IPS DF 6.9 (cell line): ENCODE measurements at places on chromosomes 13 and 19.

GRCh38 chr13:112531263-112531794, 56.6 kb downstream of the TUBGCP3 start:
- H3K36me3 ChIP-seq = no peaks in the 10 kb centered on the region; the same call in 1 of the 2 replicates
- DNase-seq = no peak
- no peak overlapping the region for H3K27ac ChIP-seq

DNA sequence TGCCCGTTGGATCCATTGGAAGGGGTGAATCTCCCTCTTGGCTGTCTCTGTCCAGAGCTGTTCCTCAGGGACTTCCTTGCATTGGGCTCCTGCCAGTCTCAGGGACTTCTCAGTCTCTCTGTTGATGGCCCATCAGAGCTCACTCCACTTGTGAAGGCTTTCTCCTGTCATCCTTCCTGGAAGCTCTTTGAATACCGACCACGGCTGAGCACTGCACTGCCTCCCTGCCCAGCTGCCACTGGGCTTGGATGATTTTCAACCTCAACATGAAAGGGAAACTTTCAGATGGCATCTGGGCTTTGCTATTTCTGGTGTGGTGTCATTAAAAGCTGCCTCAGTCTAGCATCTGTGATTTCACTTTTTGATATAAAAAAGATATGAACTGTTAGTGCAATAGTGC, 66.1 kb upstream of the ANKRD10 start:
- no peak for DNase-seq
- no peak overlapping the region for H3K27ac ChIP-seq
- no peaks in the 10 kb centered on the region for H3K36me3 ChIP-seq
- no peaks in the 10 kb centered on the region for H3K4me1 ChIP-seq
- H3K4me3 ChIP-seq = no peak overlapping the region

DNA sequence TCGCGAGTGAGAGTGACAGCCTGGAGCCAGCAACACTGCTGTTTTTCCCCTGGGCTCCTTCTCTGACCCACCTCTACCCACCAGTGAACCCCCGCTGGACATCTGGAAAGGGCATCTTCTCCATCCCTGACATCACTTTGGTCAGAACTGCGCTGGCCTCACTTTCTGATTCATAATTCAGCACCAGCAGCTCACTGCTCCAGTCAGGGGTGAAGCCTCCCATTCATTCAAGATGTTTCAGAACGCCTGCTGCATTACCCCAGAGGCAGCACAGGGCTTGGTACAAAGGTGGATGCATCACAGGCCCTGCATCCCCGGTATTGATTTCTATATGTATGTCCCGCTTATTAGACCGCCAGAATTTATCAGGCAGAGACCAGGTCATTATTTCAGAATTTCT, 182.8 kb upstream of the TSHZ3 start:
- H3K27me3 ChIP-seq = no peaks in the 10 kb centered on the region
- no peaks in the 10 kb centered on the region for H3K36me3 ChIP-seq
- no peaks in the 10 kb centered on the region; the same call in 1 of the 2 replicates for H3K4me1 ChIP-seq
- H3K4me3 ChIP-seq = no peak overlapping the region

DNA sequence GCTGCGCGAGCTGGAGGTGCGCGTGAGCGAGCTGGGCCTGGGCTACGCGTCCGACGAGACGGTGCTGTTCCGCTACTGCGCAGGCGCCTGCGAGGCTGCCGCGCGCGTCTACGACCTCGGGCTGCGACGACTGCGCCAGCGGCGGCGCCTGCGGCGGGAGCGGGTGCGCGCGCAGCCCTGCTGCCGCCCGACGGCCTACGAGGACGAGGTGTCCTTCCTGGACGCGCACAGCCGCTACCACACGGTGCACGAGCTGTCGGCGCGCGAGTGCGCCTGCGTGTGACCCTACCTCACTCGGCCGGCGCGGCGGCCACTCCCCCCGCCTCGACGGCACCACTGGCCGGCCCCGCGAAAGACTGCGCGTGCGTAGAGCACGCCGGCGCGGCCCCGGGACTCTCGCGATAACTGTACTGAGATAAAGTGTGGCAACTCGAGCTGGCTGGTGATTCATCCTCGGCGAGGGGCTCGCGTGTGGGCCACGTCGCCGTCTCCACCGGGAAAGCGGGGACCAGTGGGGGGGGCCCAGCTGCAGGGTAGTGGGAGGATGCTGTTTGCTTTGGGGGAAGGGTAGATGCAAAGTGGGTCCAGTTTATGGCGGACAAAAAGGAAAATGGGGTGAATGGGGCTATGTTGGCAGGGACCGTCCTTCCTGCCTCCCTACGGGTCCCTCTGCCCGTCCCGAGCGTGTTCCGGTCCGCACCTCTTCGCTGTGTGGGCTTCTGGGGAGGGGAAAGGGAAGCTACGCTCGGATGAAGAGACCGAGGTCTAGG, 11.4 kb downstream of the FUT6 start:
- H3K4me3 ChIP-seq = peak overlapping the region; percentile 61; the same call in 1 of the 2 replicates
- DNase-seq = peak; percentile 73

DNA sequence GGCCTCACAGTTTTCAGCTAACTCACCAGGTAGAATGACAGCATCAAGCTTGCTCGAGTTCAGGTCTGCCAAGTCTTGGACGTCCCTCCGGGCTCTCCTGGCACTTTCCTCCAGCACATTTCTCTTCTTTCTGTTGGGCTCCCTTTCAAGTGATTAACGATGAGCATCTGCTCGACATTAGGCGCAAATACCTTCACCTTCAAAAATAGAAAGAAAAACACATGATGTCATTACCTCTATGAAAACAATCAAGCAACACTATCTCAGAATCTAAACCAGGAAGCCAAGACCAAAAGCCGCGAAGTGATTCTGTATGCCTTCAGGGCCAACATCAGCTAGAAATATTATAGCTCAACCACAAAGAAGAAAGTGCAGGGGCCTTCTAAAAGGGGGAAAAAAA, 15.4 kb upstream of the CLN5 start:
- no peak overlapping the region for H3K4me3 ChIP-seq
- H3K27me3 ChIP-seq = no peaks in the 10 kb centered on the region
- no peak overlapping the region for H3K27ac ChIP-seq

DNA sequence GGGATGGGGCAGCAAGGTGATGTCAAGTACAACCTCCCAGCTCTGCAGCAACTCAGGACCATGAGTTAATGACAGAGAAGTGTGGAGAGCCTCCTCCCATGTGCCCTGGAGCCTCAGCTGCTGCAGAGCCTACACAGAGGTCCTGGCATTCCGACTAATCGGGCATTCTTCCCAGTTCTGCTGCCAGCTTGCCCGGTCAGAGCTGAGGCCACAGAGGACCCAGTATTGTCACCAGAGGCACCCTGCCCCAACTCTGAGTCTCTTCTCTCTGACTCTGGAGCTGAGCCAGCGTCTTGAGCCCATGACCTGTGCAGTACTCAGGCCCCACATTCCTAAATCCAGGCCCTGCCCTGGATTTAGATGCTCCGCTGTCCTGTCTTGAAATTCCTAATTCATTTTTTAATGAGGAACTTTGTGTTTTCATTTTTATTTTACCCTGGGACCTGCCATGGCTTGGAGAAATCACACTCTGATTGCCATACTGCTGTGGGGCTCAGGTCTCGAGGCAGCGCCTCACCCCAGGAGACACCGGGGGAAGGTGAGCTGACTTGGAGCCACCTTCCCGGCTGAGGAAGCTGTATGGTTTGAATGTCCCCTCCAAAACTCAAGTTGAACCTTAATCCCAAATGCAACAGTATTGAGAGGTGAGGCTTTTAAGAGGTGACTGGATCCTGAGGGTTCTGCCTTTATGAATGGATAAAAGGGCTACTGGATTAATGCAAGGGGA, 144.9 kb upstream of the ZNF507 start:
- H3K4me1 ChIP-seq = no peaks in the 10 kb centered on the region
- no peaks in the 10 kb centered on the region for H3K36me3 ChIP-seq
- H3K4me3 ChIP-seq = no peak overlapping the region
- no peak overlapping the region for H3K27ac ChIP-seq

GRCh38 chr13:106377341-106377740, 158.1 kb downstream of the EFNB2 start:
- no peaks in the 10 kb centered on the region for H3K36me3 ChIP-seq
- no peak overlapping the region for H3K27ac ChIP-seq
- H3K27me3 ChIP-seq = no peaks in the 10 kb centered on the region
- no peak for DNase-seq
- H3K4me1 ChIP-seq = no peaks in the 10 kb centered on the region

DNA sequence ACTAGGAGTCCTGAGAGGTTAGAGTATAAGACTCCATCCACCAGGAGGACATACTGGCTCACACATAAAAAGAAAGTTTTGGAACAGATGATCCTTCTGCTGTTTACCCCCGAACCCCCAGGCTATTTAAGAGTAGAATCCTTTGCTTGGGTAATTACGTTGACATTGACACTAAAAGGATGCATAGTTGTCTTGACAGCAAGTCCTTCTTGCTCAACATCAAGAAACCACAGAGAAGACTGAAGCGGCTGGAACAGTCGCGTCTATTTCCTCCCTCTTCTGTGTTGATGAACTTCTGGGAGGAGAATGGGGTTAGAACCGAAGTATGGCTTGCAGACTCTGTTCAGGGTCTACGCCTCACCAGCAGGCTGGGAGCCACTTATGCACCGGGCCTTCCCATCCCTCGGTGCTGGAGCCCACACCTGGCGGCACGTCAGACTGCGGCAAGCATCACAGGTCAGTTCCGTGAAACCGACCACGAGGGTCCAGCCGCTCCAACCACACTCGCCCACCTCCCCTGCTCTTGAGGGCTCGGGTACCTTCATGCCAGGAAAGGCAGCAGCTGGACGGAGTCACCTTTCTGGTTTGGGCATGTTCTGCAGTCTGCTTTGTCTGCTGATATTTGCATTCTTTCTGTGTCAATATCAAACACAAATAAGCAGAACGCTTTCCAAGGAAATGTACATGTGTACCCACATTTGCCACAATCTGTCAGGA, 42.4 kb upstream of the RANBP3 start:
- no peaks in the 10 kb centered on the region for H3K36me3 ChIP-seq
- H3K4me1 ChIP-seq = peaks cover 2% of the 10 kb centered on the region; the same call in 1 of the 2 replicates
- no peak overlapping the region for H3K4me3 ChIP-seq
- no peaks in the 10 kb centered on the region; the same call in 1 of the 2 replicates for H3K27me3 ChIP-seq
- H3K27ac ChIP-seq = no peak overlapping the region

DNA sequence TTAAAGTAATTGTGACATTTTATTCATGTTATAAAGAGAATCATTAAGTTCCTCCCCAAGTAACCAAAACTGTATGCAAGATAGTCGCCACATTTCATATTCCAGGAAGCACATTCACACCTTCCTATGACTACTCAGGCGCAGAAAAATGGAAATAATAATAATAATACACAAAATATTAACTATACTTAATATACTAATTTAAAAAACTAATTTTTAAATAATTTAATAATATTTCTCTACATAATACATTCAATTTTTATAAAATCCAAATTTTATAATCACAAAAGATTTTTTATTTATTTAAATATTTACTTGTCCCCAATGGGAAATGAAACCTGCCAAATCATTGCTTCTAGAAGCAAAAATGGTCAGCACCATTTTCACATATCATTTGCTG, 797.4 kb upstream of the GPC6 start:
- DNase-seq = no peak
- no peak overlapping the region for H3K27ac ChIP-seq
- no peaks in the 10 kb centered on the region for H3K27me3 ChIP-seq

- H3K4me3 ChIP-seq = no peak overlapping the region
- no peak overlapping the region for H3K27ac ChIP-seq
- no peak for DNase-seq
These were observed 109.1 kb upstream of the PEG3 start for GRCh38 chr19:56949626-56950025.

DNA sequence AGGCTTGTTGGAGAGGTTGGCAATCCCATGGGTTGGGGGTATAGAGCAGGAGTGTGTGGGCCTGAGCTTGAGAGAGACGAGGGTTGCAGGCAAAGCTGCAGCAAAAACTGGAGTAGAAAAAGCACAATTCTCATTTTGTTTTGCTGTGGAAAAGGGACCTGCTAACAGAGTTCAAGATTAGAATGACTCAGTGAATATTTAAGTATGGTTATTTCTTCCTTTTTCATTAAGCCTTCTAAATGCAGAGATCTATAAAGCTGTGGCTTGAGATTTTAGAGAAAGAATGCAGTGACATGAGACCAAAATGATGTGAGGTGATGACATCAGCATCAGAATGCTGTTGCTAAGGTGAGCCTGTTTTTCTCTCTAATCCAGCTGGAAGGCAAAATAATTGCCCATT, 10.8 kb upstream of the MBNL2 start:
- no peaks in the 10 kb centered on the region for H3K27me3 ChIP-seq
- no peaks in the 10 kb centered on the region for H3K36me3 ChIP-seq
- DNase-seq = no peak
- H3K4me1 ChIP-seq = no peaks in the 10 kb centered on the region
- H3K27ac ChIP-seq = no peak overlapping the region

- H3K4me1 ChIP-seq = peaks cover 3% of the 10 kb centered on the region; the same call in 1 of the 2 replicates
- H3K36me3 ChIP-seq = no peaks in the 10 kb centered on the region
- no peaks in the 10 kb centered on the region for H3K27me3 ChIP-seq
- H3K27ac ChIP-seq = no peak overlapping the region
- no peak overlapping the region for H3K4me3 ChIP-seq
- no peak for DNase-seq
These were observed 3.6 kb downstream of the FOXO1 start for GRCh38 chr13:40662866-40663265.

- no peak overlapping the region for H3K27ac ChIP-seq
- H3K4me3 ChIP-seq = no peak overlapping the region
- no peaks in the 10 kb centered on the region for H3K36me3 ChIP-seq
- no peaks in the 10 kb centered on the region for H3K27me3 ChIP-seq
These were observed 37.2 kb upstream of the ATP11A start for GRCh38 chr13:112652512-112653070.

DNA sequence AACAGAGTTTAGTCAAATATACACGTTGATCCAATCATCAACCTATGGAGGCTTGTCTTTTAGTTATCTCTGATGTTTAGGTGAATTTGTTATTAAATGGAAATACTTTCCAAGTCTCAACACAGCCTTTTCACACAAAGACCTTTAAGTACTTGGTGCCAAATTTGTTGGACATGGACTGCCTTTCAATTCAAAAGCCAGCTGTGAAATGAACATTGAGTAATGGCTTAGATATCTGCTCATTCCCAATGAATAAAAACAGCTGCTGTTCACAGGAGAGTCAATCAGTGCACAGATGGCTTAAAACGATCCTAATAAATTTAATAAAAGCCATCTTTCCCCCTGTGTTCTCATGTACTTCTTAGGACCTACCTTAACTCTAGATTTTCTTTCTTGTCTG, 19.9 kb upstream of the DHRS12 start:
- no peak overlapping the region for H3K4me3 ChIP-seq
- H3K36me3 ChIP-seq = no peaks in the 10 kb centered on the region
- no peak for DNase-seq
- H3K27ac ChIP-seq = no peak overlapping the region
- H3K27me3 ChIP-seq = no peaks in the 10 kb centered on the region
- peaks cover 5% of the 10 kb centered on the region for H3K4me1 ChIP-seq

DNA sequence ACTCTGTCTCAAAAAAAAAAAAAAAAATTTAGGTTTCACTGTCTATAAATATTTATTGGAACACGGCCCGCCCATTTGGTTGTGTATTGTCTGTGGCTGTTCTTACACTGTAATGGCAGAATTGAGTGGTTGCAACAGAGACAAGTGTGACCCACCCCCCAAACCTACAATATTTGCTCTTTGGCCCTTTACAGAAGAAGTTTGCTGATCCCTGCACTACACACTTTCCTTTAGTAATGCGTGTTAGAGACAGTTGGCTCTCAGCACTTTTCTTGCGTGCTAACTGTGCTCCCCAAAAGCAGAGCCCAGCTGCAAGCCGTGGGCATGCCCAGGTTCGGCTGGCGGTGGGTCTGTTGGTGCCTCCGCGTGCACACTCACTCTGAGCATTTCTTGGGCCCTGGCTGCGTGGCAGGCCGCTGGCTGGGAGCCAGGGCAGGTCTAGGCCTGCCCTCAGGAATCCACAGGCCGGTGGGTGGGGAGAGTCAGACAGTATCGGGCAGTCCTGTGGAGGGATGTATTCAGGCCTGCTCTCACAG, 72.6 kb downstream of the SIPA1L3 start:
- no peak for DNase-seq
- no peaks in the 10 kb centered on the region for H3K36me3 ChIP-seq
- H3K27ac ChIP-seq = no peak overlapping the region
- no peaks in the 10 kb centered on the region for H3K27me3 ChIP-seq
